ENCODE measurements at places on chromosomes 5 and 9.

GRCh38 chr9:92189782-92190535 is 74.7 kb upstream of the SPTLC1 start:
- no peak for DNase-seq

DNA sequence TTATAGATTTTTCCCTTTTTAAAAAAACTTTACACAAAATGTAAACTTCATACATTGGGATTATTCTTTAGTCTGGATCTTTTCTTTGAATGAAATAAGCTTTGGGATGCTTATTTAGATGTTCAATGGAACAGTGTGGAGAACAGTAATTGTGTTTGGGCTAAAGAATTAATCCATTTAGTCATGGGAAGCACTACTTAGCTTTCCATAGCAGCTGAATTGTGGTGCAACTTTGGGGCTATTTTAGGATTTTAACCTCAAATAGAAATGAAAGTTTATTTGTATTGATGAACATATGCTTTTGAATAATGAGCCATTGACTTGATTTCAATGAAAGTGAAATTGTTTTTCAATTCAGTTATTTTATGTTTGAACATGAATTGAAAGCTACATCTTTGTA is 72.4 kb downstream of the ZCCHC7 start:
- DNase-seq = no peak

DNA sequence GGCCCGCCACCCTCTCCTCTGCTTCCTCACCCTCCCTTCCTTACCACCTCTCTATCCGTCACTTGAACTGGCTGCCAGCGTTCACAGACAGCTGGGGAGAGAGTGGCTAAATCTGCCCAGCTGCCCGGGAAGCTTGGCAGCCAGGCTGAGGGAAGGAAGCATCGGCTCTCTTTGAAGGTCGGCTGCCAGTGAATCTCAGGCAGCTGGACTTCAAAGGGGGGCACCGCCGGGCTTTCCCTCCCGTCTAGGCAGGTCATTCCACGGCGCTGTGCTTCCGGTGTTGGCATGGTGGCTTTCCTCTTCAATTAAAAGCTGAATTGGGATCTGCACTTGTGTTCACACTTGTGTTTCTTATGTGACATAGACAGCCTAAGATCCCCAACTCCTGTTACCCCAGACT is 174.0 kb downstream of the GDNF start:
- DNase-seq = no peak

- no peak for DNase-seq
These were observed 204.9 kb upstream of the TRPM3 start for GRCh38 chr9:71326360-71326759.

GRCh38 chr5:1536871-1537602 is 13.3 kb upstream of the LPCAT1 start:
- DNase-seq = no peak

DNA sequence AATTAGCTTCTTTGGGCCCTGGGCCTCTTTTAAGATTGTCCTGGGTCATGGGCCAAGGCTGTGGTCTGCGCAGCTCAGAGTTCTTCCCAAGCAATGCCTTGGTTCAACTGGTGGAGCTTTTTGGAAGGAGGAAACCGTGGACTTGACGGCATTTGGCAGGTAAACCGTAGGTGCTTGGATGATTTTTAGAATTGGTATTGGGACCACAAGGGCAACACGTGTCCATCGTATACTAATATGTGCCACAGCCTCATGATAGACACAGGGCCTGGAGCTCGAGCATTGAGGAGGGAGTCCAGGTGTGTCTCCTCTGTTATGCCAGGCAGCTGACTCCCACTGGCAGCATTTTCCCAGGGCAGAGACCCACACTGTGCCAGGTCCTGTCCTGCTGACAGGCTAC is 120.9 kb upstream of the PITX1 start:
- no peak for DNase-seq

GRCh38 chr5:91419571-91420537 is 36.7 kb upstream of the ARRDC3 start:
- DNase-seq = peak; percentile 59

DNA sequence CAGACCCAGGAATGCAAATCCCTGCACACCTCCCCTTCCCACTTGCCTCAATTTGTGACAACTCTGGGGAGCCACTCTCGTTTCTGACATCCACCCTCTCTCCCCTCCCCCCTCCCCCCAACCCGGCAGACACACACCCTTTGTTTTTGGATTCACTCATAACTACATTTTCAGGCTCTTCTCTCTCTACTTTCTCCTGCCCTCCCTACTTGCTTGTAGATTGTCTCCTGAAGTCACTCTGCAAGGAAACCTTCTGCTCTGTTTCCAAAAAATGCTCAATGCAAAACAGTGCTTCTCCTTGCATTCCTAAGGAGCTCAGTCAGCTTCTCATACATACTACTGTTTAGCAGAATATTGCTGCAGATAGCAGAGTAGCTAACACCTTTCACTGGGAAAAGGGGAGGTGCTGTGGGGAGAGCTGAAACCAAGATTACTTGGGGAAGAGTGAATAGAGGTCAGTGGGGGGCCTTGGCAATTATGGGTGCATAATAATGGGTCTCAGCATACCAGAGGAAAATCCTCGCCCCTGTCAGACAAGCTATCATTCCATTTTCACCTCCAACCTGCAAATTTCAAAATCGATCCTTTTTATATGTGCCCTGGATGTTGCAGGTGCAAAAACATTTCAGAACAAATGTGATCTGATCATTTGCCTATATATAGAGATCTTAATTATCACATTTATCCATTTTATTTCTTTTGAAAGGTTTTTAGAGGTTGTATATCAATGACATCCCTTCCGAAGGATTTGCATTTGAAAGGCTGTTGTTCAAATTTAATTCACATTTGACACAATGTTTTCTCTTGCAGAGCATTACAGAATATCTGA is 1860.7 kb upstream of the WWC1 start:
- DNase-seq = no peak

DNA sequence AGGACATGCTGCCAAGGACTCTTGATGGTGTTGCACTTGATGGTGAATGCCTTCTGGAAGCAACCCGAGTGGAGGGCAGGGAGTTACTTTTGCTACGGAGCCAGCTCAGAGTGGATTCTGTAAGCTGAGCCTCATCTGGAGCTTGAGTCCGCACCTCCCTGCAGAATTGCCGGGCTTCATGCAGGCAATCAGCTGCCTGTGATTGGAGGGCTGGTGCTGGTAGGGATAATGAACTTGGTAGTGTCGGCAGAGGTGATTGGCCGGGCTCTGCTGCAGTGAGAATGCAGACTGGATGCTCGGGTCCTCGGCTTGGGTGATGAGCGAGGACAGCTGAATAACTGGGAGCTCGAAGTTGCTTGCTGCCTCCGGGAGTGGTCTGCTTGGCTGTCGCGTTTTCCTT is 23.1 kb downstream of the SLC25A25 start:
- no peak for DNase-seq

DNA sequence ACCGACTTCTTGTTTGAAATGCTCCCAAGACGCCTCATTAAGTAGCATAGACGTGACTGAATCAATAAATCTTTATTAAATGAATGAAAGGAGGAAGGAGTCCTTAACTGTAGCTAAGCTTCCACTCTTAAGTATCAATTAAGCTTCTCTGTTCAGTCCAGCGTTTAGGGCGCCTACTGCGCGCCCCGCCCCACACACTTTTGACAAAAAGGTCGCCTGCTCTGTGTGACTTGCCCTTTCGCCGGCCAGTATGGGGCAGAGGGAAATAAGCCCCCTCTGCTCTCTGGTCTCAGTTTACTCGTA is 662 bp upstream of the DOLPP1 start:
- DNase-seq = no peak

GRCh38 chr5:165209101-165209727 is 1703.8 kb downstream of the MAT2B start:
- DNase-seq = no peak

DNA sequence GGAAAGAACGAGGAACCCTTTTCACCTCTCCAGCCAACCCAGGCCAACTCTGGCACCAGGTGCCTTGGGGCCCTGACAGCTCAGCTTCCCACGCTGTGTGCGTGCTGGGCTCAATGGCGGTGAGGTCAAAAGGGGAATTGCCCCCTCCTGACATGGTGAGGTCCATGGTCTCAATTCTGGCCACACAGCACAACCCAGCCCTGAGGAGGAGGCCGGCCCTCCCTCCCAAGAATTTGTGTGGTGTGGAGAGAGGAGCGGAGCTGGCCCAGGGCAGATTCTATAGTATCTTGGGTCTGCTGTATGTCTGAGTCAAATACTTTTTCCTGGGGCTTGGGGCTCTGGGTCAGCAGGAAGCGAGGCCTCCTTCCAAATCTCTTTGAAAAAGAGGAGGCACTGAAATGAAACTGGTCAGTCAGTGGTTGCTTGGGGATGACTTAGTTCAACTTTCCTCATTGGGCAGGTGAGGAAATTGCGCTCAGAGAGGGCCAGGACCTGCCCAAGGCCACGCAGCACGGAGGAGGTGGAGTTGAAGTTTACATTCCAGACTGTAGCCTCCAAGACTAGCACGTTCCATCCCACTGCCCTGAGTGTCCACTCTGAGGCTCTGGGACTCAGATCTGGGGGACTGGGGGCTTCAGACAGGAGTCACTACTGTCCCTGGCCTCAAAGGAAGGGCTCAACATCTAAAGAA is 15.6 kb downstream of the COL27A1 start:
- no peak for DNase-seq

DNA sequence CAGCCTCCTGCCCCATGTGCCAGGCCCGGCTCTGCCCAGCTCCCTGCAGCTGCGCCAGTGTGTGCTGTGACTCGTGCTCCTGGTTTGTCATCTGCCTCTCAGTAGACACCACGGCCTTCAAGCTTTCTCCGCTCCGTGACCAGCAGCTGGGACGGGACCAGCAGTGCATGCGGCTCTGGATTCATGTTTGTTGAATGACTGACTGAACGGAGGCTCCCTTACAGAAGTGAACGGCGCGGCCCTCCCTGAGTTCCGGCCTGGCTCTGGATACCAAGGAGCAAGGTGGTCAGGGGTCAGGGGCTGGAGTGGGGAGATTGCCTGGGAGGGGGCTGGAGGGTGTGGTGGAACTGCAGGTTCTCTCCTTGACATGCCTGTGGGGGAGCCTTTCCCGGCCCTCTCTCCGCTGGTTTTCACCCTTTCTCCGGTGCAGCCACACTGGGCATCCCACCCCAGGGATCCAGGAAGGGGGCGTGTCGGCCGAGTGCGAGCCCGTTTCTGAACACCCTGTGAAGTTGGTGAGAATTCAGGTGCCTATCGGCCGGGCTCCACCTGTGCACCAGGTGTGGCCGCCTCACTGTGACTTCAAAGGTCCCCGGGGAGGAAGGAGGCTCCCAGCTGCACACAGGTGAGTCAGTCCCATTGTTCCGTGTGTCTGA is 11.1 kb upstream of the CEP72 start:
- no peak for DNase-seq

DNA sequence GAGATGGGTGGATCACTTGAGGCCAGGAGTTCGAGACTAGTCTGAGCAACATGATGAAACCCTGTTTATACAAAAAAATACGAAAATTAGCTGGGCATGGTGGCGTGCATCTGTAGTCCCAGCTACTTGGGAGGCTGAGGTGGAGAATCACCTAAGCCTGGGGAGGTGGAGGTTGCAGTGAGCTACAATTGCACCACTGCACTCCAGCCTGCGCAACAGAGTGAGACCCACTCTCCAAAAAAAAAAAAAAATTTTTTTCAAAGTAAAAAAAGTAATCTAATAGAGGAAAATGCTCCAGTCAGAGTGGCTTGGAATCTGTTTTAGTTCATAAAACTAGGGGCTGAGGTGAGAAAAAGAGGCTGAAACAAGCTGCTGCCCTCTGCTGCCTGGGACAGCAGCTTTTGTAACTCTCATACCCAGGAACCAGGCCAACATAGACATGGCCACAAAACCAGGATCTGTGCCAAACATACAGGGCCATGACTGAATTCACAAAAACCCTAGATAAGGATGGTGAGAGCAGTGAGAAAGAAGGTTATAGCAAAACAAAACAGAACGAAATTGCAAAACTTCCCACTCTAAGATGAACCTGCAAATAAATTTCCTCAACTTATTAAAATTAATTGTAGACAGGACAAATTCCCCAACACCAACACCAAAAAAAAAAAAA is 13.1 kb upstream of the DCAF12 start:
- no peak for DNase-seq

DNA sequence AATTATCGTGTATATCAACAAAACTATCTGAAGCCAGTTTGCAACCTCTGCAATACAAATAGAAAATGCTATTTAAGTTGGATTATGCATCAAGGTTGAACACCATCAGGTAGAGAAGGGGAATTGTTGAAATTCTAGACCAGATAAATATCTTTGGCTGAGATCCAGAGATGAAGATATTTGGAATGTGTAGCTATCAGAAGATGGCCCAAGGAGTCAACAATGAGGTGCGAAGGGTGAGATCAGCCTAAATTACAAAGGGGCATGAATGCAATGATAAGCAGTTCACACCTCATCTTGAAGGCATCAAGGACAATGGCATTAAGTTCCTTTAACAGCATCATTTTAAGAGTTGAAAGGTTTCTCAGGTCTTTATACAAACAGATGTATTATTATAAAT is 572.1 kb upstream of the DMAC1 start:
- DNase-seq = no peak

DNA sequence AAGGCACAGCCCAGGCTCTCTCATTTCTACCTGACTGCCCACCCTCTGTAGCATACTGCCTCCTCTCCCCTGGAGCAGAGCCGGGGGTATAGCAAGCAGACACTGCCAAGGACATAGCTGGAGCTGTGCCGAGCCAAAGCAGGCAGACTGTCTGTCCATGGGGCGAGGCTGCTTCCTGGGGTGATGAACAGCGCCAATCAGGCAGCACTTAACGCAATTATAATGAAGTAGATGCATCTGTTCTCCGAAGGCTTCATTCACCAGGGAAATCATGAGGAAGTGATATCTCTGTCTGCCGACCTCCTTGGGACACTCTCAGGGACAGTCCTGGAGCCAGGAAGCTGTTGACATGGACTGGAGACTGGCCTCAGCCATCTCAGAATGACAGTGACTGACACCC is 230.7 kb downstream of the ASTN2 start:
- DNase-seq = no peak

DNA sequence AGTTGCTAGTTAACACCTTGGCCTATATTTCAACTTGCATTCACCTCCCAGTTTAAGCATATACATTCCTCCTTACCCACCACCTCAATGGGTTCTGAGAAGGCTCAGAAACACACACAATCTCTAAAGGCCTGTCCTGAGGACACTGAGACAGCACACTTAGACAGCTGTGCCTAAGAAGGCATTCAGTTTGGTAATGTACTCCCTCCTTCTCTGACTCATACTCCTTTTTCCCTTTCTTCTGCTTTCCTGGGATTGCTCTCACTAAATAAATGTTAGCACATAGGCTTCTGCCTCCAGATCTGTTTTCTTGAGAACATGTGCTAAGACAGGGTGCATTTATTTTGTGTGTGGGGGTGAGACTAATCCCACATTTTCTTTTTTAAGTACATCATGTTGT is 456.8 kb upstream of the CDH6 start:
- DNase-seq = no peak

DNA sequence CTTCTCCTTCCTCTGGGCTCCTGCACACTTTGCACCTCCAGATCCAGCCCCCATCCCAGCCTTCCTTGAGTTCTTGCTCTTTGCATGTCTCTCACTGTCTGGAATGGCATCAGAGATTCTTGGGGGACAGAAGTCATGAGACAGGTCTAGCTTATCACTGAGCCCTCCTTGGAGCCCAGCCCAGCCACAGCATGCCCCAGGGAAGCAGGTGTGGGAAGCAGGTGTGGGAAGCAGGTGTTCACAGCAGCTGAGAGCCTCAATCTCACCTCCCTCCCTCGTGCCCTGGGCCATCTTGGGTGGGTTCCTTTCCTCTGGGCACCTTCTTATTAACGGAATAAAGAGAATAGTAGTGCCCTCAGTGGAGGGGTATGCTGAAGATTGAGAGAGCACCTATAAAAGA is 27.2 kb downstream of the SLC6A7 start:
- no peak for DNase-seq

GRCh38 chr5:67170767-67171166 is 25.8 kb downstream of the CD180 start:
- no peak for DNase-seq

Measured in stimulated activated CD8-positive, alpha-beta memory T cell treated with anti-CD3 and anti-CD28 coated beads, Interleukin-7, amount 100 ng/mL, for 1 hour (primary cell).